ENCODE measurements at places on chromosomes 1 and 21.

- no peak for DNase-seq
Measured at GRCh38 chr1:47578721-47579419, 141.0 kb downstream of the FOXD2 start.

DNA sequence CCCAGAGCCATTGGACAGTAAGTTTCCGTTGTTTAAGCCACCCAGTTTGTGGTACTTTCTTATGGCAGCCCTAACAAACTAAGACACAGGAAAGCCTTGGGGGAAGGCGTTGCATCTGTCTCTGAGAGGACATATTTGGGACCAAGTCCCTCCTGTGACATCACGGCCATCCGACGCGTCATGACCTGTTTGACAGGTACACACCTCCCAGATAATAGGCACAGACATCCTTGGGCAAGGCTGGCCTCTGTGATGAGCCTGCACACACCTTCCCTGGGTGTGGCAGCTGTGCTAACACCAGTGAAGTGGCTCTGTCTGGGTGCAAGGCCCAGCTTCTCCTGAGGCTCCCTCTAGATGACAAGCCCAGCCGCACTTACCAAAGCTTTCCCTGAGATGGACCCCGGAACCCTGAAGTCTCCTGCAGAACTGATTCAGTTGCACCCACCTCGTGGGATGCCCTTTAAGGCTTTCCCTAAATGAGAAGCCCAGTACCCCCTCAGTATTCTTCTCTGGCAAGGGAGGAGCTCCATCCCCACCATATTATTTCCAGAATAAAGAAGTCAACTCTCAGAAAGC, 136.5 kb downstream of the ZSCAN20 start:
- DNase-seq = no peak

GRCh38 chr1:205229399-205229871, 1.7 kb downstream of the TMCC2 start:
- DNase-seq = peak; percentile 60

- DNase-seq = no peak
Measured at GRCh38 chr1:210475806-210476205, 147.1 kb downstream of the HHAT start.

DNA sequence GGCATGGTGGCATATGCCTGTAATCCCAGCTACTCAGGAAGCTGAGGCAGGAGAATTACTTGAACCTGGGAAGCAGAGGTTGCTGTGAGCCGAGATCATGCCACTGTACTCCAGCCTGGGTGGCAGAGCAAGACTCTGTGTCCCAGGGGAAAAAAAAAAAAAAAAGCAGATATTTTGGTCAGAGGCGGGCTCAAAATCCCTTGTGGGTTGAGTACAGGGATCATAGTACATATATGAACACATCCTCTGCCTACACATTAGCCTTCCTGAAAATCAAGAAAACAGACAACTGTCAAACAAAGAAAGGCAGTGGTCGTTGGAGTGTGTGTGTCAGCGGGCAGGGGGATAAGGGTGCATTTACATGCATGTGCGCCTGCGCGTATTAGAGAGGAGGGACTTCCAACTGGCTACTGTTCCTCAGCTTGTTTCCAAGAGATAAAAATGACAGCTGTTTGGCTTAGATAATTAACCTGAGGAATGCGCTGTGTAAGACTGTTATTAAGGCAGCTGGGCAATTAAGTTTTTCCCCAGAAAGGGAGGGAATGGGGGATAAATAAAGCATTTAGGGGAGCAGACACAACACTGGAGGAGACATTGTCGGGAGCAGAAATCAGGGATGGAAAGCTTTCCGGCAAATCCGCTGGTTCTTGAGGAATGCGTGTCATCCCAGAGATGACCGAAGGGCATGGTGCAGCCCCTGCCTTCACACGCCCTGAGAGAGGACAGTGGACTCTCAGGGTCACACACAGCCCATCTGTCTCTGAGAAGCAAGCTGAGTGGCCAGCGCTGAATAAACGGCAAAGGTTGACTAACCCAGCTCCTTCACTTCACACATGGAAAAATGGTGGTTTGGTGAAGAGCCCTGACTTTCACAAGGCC, 6.4 kb downstream of the LAMB3 start:
- no peak for DNase-seq

- DNase-seq = no peak
Measured at GRCh38 chr1:229536982-229537381, 21.5 kb downstream of the ABCB10 start.

DNA sequence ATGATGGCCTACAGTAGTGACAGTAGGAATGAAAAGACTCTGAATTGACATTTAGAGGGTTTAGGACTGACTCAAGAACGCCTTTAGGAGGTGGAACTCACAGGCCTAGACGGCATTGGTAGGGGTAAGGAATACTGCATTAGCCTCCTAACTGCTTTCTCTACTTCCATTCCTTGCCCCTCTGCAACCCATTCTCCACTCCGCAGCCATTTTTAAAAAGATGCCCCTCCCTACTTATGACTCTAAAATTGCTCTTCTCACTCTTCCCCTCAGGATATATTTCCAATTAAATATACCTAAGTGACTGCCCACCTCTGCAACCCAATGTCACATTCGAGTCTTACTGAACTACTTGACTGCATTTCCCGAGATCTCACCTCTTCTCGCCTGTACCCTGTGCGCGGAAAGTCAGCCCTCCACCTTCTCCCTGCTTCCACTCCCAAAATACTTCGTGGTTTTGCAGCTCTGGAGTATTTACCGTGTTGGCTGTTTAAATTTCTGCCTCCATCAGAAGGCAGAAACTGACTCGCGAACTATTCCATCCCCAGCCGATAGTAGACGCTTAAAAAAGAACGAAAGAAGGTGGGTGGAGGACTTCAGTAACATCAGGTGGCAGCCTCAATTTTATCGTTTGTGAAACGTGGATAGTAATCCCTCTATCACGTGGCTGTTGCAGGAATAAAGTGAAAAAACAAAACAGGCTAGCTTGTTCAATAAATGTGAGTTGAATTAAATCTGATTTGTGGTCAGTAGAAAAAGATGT, 1.1 kb upstream of the YBX1 start:
- DNase-seq = no peak

DNA sequence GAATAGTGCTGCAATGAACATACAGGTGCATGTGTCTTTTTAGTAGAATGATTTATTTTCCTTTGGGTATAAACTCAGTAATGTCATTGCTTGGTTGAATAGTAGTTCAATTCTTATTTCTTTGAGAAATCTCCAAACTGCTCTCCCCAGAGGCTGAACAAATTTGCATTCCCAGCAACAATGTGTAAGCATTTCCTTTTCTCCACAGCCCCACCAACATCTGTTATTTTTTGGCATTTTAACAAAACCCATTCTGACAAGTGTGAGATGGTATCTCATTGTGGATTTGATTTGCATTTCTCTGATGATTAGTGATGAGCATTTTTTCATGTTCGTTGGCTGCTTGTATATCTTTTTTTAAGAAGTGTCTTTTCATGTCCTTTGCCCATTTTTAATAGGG, 21.9 kb upstream of the EEIG2 start:
- DNase-seq = no peak

DNA sequence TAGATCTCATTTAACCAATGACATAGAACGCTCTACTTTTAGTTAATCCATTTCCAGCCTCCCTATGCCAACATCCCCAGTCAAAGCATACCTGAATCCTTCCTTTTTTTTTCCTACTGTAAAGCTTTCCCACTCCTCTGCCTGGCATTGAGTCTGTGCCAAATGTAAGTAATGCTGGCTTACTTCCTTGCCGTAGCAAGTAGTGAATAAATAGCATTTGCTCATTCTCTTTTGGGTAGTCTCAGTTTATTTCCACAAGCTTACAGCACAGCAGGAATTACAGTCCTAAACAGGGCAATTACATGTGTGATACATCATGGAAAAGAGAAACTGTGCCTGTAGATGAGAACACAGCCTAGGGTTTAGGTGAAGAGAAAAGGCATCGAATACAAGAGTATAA, 352.6 kb upstream of the NEGR1 start:
- no peak for DNase-seq

DNA sequence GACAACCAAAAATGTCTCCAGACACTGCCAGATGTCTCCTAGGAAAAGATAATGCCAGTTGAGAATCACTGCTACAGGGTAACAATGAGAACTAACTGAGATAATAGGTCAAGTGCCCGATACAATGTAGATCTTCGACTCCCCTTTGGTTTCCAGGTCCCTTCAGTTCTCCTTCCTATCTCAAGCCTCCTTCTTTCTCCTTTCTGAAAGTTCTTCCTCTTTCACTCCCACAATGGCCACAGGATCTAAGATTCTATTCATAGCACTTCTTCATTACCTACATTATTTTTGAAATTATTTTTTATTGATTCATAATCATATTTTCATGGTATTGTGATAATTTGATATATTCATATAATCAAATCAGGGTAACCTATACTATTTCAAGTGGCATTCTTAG, 6.3 kb downstream of the PFDN2 start:
- DNase-seq = no peak

GRCh38 chr1:215201283-215201682, 118.7 kb downstream of the KCNK2 start:
- no peak for DNase-seq

DNA sequence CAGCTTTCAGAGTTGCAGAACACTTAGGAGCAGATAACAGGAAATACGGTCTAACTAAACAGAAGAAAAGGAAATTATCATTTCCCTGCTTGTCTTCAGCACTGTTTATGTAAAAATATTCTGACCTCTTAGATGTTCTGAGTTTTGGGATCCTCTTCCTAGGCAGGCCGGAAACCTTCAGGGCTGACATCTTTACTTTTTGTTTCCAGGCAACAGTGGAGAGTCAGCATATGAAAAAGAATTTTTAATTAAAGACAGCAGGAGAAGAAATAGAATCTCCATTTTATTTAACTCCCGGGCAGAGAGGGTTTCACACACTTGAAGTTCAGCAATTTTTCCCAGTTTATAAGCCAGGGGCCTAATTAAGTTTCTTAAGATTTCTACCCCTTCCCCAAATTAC, 5.1 kb upstream of the RIPPLY3 start:
- no peak for DNase-seq

GRCh38 chr1:224500796-224501195, 66.2 kb upstream of the WDR26 start:
- no peak for DNase-seq

GRCh38 chr1:9628541-9629444, 22.7 kb upstream of the PIK3CD start:
- peak; percentile 58 for DNase-seq

- no peak for DNase-seq
Measured at GRCh38 chr1:66401244-66401643, 132.7 kb upstream of the SGIP1 start.
